Posterior vena cava (tissue), 2 donors: ENCODE measurements at places on chromosomes 11 and 22. TPM values are rescaled to one million over a fixed set of nuclear protein-coding genes. Genes with fewer than 3 reads are reported as not detected.

DNA sequence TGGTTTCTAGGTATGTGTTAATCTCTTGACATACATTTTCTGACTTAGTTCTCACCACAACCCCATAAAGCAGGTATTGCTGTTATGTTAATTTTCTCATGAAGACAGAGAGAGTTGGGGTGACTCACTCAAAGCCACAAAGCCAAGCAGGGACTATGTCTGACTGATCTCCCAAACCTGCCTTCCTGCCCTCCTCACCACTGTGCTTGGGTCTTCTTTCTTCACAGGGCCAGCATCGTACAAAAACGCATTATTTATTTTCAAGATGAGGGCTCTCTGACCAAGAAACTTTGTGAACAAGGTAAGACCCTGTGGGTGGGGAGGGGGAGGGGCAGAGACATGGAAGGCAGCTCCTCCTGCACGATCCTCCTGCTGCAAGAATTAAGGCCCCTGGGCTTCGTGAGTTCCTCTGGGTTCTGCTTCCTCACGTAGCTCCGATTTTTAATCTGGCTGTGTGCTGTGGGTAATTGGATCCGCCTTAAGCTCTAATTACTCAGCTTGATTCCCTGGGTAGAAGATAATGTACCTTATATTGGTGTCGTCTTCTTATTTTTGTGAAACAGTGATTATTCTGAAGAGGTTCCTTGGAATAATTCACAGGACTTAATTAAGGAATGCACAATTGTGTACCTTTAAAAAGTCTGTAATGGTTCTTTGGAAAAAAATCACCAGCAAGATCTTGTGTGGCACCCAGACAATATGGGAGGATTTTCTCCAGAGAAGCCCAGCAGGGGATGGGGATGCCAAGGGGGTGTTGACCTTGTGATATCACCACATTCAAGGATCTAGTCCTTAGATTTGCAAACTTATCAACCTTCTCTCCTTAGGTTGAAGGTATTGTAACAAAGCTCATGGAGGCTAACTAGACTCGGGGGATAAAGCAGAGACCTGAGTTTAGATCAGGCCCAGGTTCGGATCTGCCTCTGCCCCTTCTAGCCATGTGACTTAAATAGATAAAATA, 112.9 kb downstream of the SPON1 start:
- no peak for DNase-seq

GRCh38 chr11:134764367-134764766, 352.3 kb upstream of the B3GAT1 start:
- DNase-seq = no peak

CCDC157 gene
- total RNA-seq = 0.76 TPM

CRYBA4 gene
- total RNA-seq = not detected

DNA sequence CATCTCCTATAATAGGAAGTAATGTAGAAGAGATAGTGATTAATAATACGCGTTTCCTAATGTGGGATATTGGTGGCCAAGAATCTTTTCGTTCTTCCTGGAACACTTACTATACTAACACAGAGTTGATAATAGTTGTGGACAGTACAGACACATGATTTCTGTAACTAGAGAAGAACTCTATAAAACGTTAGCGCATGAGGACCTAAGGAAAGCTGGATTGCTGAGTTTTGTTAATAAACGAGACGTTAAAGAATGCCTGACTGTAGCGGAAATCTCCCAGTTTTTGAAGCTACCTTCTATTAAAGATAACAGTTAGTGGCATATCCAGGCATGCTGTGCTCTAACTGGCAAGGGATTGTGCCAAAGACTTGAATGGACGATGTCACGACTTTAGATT, 83.3 kb downstream of the GGT1 start:
- no peak for DNase-seq
